ENCODE measurements at places on chromosomes 6 and 20.

DNA sequence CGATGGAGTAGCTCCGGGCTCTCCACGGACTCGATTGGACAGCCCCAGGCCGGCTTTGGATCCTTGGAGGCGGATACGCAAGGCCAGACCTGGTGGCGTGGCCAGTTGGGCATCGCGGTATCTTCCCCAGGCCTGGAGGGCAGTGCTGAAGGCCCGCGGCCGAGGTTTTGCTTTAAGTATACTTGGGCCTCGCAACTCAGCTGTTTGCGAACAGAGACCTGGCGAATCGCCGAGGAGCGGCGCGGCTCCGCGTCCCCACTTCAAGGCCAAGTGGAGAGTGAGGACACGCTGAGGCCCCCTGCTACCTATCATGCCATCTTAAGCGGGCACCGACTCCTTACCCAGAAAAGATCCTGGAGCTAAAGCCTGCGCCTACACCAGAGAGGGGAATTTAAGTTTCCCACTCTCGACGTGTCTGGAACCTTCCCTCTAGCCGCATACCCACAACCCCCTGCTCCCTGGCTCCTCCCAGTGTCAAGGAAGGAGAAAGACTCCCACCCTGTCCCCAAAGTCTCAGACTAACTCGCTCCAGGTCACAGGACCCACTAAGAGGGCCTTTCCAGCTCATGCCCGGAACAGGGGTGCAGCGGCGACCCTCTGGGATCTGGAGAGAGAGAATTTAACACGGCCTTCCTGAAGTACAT, 4.1 kb downstream of the LINC00237 start:
- DNase-seq = no peak

GRCh38 chr20:38007526-38007925, 25.7 kb downstream of the TTI1 start:
- no peak for DNase-seq

- no peak for DNase-seq
These were observed 136.9 kb downstream of the CD83 start for GRCh38 chr6:14254505-14254904.

DNA sequence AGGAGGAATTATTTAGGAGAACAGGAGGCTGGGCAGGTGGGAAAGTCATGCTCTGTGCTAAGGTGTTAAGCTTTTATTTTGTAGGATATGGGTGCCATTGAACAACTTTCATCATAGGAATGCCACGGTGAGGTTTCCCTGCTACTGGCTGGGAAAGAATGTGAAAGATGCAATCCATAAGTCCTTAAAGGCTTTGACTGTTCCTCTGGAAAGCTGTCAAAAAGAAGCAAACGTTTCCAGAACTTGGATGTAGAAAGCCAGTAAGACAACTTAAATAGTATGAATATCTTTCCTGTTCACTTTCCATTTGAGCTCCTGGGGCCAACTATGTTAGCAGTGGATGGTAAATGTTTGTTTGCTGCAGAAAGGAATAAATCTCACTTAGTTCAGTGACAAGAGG, 574.4 kb downstream of the RNF144B start:
- DNase-seq = no peak

GRCh38 chr6:115767931-115768330, 292.8 kb downstream of the FRK start:
- no peak for DNase-seq

DNA sequence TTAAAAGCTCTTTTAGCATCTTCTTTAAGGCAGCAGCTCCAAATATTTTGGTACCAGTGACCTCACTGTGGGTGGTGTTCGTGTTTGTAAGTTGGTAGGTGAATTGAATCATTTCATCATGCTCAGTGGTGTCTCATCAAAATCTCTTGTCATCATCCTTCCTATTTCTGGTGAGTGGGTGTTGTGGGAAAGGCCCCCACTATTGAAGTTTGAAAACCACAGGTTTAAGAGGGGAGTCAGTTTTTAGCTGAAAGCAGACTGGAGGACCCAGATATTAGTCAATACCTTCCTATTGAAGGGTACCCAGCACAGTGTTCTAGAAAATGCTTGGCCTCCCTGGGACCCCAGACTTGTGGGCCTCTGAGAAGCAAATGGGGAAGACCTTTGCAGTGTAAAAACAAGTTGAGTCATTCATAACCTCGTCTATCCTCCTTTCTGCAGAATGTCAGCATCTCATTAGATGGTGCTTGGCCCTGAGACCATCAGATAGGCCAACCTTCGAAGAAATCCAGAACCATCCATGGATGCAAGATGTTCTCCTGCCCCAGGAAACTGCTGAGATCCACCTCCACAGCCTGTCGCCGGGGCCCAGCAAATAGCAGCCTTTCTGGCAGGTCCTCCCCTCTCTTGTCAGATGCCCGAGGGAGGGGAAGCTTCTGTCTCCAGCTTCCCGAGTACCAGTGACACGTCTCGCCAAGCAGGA, 3.7 kb downstream of the PIM1 start:
- DNase-seq = peak; percentile 34

DNA sequence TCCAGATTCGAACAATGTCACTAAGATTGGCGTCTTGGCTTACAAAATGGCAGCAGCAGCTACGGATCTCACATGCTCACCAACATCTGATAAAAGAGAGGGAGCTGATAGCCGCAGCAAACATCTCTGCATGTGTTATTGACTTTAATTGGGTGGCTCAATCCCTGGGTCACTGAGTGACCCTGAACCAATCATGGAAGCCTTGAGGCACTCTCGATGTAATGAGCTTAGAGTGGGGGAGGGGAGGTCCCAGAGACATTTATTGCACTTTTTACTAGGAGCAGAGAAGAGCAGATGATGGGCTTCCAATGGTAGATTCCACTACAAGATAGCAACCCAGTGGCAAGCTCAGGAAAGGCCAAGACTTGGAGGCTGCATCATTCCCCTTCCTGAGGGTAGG, 238.7 kb downstream of the BMP7 start:
- no peak for DNase-seq

DNA sequence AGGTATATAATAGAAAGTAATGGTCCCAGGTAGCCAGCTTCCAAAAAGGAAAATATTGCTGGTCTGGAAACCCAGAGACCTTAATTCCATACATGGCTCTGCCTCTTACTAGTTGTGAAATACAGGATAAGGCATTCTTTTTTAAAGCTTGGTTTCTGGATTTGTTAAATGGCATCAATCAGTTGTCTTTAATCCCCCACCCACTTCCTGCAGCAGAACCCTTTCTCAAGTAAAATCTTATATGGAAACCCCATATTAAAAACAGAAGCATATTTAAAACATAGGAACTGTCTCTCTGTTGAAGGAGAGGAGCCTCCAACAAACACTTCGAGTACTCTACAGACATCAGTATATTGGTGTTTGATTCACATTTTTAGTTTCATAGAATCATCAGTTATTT, 6.2 kb upstream of the LCA5 start:
- DNase-seq = no peak

DNA sequence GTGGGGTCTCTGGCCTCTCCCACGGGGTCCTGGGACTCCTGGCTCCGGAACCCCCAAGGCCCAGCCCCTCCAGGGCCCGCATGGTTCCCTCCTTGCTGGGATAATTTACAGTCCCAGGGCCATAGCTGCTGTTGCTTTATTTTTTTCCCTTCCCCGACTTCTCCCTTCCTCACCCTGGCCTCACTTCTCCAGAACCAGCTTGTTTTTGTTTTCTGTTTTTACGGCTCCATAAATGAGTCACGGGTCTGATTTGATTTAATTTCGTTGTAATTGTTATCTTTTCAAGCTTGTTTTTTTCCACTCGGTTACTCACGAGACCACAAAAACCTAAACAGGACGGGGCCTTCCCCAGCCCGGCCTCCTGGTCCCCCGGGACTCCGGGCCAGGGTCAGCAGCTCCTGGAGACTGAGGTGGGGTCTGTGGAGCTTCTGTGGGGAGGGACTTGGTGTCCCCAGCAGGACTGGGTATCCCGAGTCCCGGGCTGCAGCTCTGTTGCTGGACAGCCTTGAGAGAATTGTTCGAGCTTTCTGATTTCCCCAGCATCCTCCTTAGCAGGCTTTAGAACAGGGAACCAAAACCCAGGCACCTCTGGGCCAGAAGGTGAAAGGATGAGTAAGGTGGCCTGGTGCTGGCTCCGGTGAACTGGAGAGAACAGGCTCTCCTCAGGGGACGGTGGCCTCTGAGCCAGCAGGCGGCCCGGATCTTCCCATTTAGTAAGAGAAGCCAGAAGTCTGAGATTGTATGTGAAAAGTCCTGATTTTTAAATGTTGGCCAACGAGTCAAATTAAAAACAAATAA, 94.9 kb downstream of the CEBPB start:
- DNase-seq = no peak

DNA sequence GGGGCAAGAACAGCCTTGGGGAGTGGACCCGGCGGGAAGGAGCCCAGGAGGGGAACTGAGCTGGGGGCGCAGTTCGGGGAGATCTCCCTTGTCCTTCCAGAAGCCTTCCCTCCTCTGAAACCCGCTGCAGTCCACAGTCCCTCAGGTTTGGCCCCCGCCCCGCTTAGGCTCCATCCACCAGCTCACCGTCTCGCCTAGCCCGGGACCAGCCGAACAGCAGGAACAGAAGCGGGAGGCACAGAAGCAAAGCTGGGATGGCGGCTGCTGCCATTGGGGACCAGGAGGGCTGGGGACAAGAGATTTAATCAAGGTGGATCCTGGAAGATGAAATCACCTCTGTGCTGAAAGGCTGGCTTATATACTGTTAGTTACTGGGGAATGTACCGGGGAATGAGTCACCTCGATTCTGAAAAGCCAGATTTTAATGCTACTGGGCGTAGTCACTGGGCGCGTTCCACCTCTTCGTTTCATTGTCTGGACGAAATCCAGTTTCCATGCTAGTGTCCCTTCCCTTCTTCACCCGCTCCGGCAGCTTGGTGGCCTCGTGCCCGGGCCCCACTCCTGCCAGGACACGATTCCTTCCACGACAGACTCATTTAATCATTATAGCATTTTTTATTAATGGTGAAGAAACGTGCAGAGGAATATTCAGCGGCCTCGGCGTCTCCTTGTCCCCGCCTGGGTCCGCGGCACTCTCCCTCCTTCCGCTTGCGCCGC, at the start of gene RAET1L:
RAET1L (minus strand) TSS at position 332 of the 717 bp plus-strand sequence; CDS start at position 271, 61 bp downstream.
- no peak for DNase-seq

DNA sequence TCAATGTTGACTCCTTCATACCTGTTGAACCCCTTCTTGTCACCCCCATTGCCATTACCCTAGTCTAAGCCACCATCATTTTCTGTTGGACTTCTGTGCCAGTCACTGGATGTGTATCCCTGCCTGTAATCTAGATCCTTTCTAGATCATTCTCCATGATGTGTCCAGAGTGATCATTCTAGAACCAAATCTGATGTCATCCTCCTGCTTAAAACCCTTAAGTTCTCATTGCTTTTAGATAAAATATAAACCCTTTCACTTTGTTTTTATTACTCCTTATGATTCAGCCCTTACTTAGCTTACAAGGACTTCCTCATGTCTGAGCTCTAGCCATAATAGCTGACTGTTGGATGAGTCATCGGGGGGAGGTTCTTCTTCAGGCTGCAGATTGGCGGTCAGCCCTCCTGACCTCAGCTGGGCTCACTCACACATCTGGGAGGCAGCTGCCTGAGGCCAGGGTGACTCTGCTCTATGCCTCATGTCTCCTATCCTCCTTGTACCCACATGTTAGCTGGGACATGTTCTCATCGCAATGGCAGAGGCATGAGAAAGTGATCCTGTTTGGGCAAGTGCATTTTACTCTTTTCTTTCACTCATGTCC, 287.6 kb downstream of the ESR1 start:
- DNase-seq = no peak

GRCh38 chr6:2583459-2583858, 167.3 kb downstream of the MYLK4 start:
- DNase-seq = no peak

GRCh38 chr6:17650656-17651309, 50.7 kb downstream of the FAM8A1 start:
- no peak for DNase-seq

DNA sequence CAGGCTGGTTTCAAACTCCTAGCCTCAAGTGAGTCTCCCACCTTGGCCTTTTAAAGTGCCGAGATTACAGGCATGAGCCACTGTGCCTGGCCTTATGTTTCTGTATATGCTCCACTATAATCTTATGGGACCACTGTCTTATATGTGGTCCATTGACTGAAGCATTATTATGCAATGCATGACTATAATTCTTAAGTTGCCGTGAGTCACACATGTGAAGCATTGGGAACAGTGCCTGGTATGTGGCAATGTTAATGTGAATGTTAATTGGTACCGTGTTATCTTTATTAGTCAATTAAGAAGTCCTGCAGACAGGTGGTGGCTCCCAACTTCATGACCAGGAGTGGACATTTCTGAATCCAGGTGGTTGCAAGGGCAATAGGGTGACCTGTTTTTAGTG, 14.7 kb upstream of the ASXL1 start:
- no peak for DNase-seq

DNA sequence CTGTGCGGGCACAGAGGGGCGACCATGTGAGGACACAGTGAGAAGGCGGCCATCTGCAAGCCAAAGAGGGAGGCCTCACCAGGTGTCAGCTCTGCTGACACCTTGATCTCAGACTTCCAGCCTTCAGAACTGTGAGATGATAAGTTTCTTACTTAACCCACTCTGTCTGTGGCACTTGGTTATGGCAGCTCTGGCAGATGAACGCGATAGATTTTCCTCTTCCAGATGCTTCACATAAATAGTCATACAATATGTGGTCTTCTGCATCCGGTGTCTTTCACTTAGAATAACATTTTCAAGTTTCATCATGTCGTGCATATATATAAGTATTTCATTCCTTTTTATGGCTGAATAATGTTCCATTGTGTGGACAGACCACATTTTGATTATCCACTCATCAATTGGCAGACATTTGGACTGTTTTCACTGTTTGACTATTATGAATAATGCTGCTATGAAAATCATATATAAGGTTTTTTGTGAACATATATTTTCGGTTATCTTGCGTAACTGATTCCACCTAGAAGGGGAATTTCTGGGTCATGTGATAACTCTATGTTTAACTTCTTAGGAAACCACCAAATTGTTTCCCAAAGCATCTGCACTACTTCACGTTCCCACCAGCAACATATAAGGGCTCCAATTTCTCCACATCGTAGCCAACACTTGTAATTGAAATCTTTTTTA, 30.2 kb downstream of the PRR18 start:
- no peak for DNase-seq

- no peak for DNase-seq
These were observed 31.4 kb downstream of the SLC35F1 start for GRCh38 chr6:117938311-117938995.

GRCh38 chr20:22100686-22101085, 395.2 kb downstream of the PAX1 start:
- DNase-seq = no peak

- DNase-seq = no peak
These were observed 19.0 kb downstream of the CFAP206 start for GRCh38 chr6:87426789-87427188.

DNA sequence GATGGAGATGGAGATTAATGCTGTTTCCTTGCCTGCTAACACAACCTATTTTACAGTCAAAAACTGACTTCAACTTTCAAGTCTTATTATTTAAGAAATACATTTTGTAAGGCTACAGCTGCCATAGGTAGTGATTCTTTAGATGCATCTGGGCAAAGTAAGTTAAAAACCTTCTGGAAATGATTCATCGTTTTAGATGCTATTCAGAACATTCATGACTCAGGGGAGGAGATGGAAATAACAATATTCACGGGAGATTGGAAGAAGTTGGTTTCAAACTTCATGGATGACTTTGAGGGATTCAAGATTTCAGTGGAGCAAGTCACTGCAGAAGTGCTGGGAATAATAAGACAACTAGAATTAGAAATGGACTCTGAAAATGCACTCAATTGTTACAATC, 174.9 kb upstream of the GGTLC1 start:
- DNase-seq = no peak

- no peak for DNase-seq
These were observed 89.9 kb upstream of the SHLD1 start for GRCh38 chr20:5660346-5660745.

- no peak for DNase-seq
These were observed 58.6 kb downstream of the DAAM2 start for GRCh38 chr6:39850736-39851297.

All from stimulated activated CD8-positive, alpha-beta memory T cell treated with anti-CD3 and anti-CD28 coated beads, Interleukin-7, amount 100 ng/mL, for 4 hours (primary cell).